CD4-positive, alpha-beta T cell treated with Interleukin-2 at 100 ng/mL for 4 hours (primary cell): ENCODE measurements at places on chromosomes 12 and 14.
A peak's percentile ranks its signal among the peaks of the same experiment; 100 is the strongest.

DNA sequence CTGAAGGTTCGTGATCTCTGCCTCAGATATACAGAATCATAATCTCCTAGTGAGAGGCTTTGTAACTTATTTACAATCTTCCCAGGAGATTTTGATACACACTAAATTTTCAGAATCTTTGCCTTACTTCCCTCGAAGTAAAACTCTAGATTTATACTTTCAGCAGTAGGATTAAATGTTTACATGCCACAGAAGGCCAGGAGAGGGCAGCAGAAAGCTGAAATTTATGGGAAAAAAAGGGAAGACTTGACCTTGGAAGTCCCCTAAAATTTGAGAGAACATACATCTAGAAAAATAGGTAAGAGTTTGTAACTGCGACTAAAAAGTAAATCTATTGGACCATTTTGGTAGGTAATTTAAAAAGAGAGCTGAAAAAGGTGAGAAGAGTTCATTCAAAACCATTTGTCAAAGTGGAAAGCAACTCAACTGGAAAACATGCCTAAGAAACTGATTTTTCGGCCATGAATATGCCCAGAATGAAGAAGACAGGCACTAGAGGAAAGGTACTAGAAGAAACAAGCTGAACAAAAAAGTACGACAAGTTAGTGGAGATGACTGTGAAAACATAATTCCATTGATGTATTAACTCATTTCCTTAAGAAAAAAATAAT, 242.0 kb upstream of the MDGA2 start:
- DNase-seq = no peak

GRCh38 chr12:105036937-105037649, 47.2 kb downstream of the ALDH1L2 start:
- DNase-seq = no peak

DNA sequence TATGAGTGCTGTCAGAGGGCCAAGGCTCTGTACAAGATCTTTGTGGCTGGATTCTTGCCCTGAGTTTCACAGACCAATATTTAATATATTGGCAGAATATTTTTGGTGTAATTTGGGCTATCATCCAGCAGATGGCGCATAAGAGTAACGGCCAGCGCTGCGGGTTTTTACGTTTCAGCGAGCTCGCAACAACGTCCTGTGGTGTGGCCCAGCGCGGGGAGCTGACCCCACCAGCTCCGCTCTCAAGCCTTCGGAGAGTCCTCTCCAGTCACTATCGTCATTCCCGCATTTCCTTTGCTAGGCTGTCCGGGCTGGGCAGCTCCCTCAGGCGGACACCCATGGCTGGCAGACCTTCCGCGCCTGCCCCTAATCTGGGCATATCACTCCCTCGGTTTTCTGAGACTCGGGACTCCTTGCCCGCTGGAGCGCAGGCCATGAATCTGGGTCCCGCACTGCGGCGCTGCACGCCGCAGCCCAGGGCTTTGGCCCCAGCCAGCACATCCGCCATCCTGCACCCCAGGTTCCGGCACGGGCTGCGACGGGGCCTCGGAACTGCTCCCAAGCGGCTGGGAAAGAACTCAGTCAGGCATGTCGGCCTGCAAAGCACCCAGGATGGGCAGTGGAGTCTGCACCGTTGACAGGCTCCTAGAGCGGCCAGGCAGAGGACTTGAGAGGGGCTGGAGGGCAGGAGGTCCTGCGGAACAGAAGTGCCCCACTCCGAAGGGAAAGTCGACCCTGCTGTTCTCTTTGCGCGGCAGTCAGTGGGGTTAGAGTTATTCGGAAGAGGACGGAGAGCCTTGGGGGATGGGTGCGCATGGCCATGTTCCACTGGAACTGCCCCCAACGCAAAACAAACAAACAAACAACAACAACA, 18.4 kb downstream of the OLR1 start:
- DNase-seq = peak; percentile 72

DNA sequence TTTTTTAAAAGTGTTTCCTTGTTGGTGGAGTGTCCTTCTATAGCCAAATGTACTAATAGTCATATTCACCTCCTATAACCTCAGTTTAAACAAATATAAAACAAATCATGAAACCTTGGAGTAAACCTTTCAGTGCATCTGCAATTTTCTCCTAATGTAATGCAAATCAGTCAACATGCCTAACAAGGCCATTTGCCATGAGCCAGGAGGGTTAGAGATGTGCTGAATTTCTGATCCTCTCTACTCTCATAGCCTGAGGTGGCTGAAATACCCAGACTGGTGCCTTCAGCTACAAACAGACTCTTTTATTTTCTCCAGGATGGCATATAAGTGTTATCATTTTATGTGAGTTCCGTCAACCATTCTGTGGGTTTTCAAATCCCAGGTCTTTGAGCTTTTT, 908.1 kb downstream of the GALC start:
- DNase-seq = no peak

DNA sequence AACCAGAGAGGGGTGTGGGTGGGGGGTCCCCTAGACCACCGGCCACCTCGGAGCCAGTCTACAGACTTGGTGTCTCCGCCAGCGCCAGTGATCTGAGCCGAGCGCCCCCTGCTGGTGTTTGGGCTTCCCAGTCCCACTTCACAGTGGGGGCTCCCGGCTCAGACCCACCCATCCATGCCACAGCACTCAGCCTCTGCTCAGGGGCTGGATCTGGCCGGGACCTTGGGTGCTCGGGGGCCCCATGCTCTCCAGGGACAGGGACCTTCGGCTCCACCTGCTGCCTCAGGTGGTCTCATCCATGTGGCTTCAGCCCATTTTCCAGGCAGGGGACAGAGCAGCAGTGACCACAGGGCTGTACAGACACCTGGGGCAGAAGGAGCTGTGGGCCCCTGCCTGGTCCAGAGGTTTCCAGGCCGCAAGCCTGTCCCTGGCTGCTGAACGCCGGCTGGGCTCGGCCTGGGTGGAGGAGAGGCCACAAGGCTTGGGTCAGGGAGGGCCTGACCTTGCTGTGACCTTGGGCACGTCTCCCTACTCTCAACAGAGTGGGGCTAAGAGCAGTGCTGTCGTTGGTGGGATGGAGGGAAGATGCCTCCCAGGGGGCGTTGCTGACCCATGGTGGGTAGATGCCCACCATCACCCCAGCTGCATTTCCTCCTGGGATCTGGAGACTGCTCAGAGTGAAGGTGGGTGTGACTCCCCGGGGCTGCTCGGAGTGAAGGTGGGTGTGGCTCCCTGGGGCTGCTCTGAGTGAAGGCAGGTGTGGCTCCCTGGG, 86.3 kb downstream of the KIF26A start:
- no peak for DNase-seq

DNA sequence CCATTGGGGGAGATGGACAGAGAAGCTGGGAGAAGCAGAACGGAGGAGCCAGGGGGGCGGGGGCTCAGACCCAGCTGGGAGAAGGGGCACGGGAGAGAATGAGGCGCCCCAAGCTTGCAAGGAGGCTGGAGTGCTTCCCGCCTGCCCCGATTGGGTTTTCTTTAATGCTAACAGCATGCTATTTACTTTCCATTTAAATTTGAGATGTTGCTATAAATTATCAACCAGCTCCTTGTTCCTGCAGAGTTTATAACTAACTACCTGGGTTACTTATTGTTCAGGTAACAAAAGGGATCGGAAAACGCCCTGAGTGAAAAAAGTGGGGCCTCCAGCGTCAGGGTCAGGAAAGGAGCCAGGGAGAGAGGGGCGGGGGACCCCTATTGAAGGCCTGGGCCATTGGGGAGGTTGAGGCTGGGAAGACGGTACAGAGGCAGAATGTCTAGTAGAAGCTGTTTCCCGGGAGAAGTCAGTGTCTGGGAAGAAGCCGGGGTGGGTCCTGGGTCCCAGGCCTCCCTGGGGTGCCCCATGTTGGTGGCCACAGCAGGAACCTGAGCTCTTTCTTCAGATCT, 2.5 kb downstream of the HNF1A start:
- DNase-seq = no peak

- DNase-seq = no peak
Observed at GRCh38 chr12:119630223-119630780, 36.7 kb downstream of the TMEM233 start.

GRCh38 chr14:81582420-81582819, 48.8 kb upstream of the SEL1L start:
- no peak for DNase-seq

- DNase-seq = no peak
Observed at GRCh38 chr12:31465002-31465401, 125.9 kb downstream of the DENND5B start.

DNA sequence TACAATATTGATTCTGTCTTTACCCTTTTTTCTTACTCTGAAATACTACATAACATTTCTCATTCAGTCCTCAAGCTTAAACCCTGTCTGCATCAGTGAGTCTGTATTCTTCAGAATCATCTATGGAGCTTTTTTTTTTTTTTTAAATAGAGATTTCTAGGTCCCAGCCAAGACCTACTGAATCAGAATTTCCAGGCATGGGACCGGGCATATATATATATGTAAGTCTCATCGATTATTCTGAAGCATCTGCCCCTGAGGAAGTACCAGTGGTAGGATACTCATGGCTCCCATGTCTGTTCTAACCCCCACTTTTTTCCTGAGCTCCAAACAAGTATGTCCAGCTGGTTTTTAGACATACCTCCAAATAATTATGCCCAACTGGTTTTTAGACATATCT, 6.1 kb downstream of the DDX47 start:
- DNase-seq = no peak

DNA sequence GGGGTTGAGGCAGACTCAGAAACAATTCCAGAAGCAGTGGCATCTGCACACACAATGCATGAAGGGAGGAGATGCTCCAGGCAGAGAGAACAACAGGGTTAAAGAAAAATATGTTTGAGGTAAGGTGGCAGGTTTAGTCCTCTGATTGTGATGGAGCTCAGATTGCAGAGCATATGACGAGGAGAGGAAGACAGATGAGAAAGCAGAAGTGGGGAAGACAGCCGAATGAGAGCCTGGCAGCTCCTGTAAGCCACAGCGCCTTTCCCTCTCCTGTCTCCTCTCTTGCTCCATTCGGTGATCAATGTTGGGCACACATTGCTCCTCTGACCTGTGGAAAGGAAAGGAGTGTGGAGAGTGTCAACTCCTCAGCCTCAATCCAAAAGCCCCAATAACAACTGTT, 372.2 kb downstream of the GXYLT1 start:
- no peak for DNase-seq

DNA sequence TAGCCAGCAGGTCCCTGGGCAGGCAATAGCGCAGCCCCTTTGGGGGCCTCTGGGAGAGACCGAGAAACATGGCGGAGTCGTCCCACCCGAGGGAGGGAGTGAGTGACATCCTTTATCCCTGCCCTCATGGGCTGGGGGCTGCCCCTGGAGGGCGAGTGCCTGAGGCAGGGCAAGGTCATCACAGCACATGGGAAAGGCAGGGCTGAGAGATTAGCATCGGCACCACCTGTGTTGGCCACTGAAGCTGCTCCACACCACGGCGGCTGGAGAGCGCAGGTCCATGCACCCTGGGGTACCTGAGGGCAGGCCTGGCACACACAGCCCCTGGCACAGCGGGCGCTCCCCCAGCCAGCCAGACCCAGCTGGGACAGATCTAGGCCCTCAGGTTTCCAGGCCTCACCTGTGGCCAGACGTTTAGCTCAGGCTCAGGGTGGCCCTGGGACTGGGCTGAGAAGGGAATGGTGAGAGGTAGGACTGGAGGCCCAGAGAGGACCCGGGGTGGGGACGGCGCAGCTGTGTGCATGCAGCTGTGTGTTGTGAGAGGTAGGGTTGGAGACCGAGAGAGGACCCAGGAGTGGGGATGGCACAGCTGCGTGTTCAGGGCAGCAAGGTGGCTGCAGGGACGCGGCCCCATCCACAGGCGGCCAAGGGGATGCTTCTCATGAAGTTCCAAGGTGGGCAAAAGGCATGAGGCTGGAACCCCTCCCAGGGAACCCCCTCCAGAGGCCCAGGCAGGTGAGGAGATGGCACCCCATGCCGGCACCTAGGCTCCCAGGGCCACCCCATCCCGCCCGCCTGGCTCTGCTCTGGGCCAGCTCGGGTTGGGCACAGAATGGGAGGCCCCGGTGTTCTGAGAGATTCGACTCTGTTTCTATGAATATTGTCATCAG, 74.1 kb downstream of the KIF26A start:
- no peak for DNase-seq

GRCh38 chr12:15184484-15184883, 36.7 kb downstream of the RERG start:
- DNase-seq = no peak

- no peak for DNase-seq
Observed at GRCh38 chr12:67919406-67919805, 69.8 kb upstream of the IFNG-AS1 start.

- DNase-seq = no peak
Observed at GRCh38 chr12:69555461-69555860, 29.8 kb upstream of the CCT2 start.

DNA sequence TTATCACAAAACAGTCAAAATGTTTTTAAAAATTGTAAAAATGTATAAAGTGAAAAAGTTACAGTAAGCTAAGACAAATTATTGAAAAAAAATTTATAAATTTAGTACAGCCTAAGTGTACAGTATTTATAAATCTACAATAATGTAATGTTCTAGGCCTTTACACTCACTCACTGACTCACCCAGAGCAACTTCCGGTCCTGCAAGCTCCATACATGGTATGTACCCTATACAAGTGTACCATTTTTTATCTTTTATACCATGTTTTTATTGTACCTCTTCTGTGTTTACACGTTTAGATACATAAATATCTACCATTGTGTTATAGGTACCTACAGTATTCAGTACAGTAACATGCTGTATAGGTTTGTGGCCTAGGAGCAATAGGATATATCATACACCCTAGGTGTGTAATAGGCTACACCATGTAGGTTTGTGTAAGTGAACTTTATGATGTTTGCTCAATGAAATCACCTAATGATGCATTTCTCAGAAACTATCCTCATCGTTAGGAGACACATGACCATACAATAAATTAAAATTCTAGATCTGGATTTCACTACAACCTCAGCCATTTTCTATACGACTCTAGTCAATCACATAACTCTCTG, 66.8 kb downstream of the TXNDC16 start:
- DNase-seq = no peak

DNA sequence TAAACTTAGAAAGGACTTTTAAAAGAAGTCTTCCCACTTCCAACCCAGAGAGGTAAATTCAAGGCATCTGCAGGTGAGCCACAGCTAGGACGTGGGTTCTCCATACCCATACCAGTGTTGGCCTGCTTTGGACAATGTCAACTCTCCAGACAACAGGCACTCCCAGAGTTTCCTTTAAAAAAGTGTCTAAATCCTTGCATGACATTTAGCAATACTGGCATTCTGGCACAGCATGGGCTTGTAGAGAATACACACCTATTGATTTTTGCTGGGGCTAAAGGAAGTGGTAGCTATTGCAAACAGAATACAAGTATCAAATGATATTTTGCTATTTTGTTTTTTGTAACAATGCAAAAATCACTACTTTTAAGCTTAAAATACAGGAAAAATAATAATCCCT, 25.8 kb upstream of the DICER1 start:
- no peak for DNase-seq

- DNase-seq = peak; percentile 24
Observed at GRCh38 chr12:48969833-48970701, 1.5 kb downstream of the WNT10B start.

DNA sequence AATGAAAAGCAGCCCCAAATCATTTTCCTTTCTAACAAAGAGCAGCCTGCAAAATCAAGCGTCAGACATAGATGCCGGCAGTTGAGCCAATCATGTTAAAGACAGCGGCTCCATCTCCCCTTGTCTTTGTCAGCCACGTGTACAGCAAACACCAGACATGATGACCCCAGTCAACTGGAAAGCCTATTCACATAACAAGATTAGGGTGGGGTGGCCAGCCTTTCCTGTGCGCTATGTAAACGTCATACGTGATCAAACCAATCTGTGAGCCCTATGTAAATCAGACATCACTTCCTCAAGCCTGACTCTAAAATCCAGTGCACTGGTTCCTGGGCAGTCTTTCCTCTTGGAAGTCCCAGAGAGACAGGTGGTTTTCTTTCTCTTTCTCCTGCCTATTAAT, 9.9 kb upstream of the FICD start:
- no peak for DNase-seq

GRCh38 chr14:21219561-21220111, 49.6 kb downstream of the HNRNPC start:
- DNase-seq = no peak
